ENCODE measurements at places on chromosomes 2 and 18.

GRCh38 chr2:202848813-202849212 lies 22.8 kb downstream of the ICA1L start:
- DNase-seq: no peak

DNA sequence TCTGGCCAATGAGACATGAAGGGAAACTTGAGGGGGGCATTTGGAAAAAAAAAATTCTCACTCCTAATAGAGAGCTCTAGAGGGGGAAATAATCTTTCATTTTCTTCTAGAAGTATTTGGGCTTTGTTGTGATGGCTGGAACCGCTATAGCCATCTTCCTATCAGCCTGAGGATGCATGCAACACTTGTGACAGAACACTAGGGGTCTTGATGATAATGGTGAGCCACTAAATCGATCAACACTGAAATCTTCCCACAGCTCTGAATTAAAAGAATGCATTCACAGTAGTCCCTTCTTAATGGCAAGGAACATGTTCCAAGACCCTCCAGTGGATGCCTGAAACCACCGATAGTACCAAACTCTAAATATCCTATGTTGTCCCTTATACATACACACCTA lies 325.3 kb downstream of the LNPK start:
- no peak for DNase-seq

DNA sequence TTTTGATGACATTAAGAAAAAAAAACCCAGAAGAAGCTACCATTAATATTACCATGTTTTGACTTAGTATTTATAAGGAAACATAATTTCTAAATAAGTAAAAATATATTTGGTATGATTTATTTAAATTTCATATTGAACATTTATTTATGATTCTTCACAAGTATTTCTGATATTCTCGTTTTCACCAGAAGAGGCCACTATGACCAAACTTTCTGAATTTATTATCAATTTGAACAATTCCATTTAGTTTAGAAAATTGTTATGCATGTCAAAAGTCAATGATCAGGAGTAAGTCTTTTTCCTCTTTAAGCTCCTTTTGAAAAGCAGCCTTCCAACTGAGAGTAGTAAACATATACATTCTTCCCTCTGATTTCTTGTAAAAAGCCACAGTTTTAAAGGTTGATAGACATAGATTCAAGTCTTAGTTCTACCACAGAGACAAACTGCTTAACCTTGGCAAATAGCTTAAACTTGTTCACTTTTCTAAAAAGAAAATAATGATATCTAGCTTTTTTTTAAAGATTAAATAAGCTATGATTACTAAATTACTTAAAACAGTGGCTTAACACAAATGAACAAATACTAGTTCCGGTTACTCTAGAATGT lies 329.9 kb downstream of the TRIB2 start:
- DNase-seq: no peak

GRCh38 chr18:3810296-3810695 lies 360.3 kb downstream of the TGIF1 start:
- DNase-seq: no peak

DNA sequence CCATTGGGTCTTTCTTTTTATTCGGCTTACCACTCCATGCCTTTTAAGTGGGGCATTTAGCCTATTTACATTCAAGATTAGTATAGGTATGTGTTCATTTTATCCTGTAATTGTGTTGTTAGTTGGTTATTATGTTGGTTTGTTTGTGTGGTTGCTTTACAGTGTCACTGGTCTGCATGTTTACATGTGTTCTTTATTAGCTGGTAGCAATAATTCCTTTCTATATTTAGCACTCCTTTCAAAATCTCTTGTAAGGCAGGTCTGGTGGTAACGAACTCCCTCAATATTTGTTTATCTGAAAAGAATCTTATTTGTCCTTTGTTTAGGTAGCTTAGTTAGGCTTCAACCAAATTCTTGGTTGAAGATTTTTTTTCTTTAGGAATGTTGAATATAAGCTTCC lies 68.7 kb upstream of the XDH start:
- no peak for DNase-seq

GRCh38 chr2:67599561-67599960 lies 202.4 kb downstream of the ETAA1 start:
- no peak for DNase-seq

- no peak for DNase-seq
Observed at GRCh38 chr2:237152361-237152760, 66.7 kb downstream of the COPS8 start.

DNA sequence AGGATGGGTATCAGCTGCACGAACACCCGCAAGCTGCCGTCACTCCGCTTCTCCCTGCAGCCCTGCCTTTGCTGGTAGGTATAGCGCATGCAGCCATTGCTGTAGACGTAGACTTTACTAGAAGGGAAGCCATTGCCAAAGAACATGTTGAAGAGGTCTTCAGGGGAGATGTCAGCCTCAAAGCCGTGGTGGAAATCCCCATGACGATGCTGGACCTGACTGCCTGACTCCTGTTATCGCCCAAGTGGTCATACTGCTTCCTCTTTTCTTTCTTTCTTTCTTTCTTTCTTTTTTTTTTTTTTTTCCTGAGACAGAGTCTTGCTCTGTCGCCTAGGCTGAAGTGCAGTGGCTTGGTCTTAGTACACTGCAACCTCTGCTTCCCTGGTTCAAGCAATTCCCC lies 68.7 kb upstream of the SPRED2 start:
- DNase-seq: no peak

GRCh38 chr18:23735021-23735464 lies 45.8 kb downstream of the LAMA3 start:
- no peak for DNase-seq

DNA sequence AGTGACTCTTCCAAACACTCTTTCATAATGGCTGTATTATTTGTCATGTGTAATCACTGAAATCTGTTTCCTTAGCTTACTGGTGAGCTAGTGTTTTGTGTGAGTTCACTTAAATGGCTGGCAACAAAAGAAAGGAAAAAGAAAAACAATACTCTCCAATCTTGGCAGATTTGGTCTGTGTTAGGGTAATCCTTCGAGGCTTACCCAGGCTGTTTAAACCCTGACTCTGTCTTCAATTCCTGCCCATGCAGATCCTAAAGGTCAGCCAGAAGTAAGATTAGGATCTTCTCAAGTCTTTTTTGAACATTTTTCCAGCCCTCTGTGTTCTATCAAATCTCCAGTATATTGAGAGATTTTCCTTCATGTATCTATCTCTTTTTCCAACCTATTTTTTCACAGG lies 85.3 kb downstream of the CCDC178 start:
- DNase-seq: no peak

GRCh38 chr2:122543815-122544214 lies 788.4 kb downstream of the TSN start:
- peak; percentile 22 for DNase-seq

DNA sequence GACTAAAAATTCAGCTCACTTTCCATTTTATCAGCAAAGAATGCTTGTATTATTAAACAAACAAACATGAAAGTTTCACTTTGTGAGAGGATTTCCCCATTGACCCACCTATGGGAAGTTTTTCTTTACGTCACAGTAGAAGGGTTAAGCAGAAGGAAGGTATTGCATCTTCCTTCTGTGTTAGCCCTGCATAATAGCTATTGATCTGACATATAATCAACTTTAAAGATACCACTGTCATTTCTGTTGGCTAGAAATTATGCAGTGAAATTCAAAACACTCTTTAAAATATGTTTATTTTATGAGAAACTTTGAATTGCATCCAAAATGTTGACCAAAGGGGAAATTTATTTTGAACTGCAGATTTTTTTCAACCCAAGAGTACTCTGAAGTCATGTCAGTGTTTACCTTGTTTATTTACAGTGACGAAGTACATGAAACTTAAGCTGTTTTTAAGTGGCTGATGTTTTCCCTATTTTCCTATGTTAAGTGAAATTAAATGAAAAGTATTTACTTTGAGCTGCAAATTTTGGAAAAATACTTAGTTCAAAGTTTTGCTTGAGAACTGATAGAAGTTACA lies 566.4 kb downstream of the ZEB2 start:
- DNase-seq: no peak

GRCh38 chr2:181467966-181468707 lies 11.0 kb downstream of the ITGA4 start:
- DNase-seq: no peak

DNA sequence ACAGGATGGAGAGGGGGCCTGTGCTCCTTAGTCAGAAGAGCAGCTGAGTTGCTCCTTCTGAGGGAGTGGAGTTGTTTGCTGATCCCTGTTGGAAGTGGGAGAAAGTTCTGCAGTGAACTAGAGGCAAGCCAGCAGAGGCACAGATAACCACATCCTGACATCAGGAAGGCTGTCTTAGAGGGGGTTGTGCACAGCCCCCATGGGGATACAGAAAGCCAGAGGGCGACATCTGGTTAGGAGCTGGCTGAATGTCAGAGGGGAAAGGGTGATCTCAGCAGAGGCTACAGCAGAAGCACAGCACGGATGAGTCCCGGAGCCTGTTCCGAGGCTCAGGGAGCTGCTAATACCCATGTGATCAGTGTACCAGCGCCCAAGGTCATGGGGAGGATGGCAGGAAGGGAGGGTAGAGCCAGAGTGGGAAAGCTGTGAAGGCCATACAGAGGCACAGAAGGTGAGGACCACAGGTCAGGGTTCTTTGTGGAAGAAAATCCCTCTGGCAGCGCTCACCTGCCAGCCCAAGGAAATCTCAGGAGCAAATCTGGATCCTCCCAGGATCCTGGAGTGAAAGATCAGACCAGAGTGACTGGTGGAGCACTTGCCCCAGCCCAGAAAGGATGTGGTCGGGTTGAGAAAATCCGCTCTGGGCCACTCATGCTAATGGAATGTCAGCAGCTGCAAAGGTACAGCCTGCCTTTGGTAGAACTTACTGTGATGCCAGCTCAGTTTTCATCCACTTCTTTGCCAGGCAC lies 111.8 kb downstream of the STPG4 start:
- DNase-seq: peak; percentile 98

GRCh38 chr2:112144966-112145365 lies 6.8 kb downstream of the FBLN7 start:
- DNase-seq: no peak

DNA sequence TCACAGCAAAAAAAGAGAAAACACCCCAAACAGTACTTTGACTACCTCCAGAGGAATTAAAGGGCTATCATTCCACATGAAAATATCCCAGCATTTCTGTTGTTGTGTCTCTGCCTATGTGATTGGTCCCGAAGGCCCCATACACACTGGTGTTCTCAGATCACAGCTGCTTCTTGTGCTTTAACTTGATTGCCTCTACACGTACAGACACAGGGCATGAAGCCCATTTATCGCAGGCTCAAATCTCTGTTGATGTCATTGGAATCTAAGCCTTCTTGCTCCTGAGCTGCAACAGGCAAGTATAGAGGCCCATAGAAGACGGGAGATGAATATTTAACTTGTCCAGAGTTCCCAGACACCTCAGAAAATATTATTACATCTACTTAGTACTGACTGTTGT lies 405.2 kb downstream of the NCKAP5 start:
- DNase-seq: no peak

DNA sequence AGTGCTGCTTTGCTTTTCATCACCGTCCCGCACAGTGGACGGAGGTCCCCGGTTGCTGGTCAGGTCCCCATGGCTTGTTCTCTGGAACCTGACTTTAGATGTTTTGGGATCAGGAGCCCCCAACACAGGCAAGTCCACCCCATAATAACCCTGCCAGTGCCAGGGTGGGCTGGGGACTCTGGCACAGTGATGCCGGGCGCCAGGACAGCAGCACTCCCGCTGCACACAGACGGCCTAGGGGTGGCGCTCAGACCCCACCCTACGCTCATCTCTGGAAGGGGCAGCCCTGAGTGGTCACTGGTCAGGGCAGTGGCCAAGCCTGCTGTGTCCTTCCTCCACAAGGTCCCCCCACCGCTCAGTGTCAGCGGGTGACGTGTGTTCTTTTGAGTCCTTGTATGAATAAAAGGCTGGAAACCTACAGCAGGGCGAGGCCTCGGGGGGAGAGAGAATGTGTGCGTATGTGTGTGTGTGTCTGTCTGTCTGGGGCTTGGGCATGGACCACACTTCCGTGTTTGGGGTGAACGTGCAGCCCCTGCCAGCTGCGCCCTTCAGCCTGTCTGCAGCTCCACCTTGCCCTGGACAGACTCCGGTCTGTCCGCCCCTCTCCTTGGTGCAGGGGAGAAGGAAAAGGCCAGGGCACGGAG lies 32.3 kb downstream of the GPC1 start:
- no peak for DNase-seq

DNA sequence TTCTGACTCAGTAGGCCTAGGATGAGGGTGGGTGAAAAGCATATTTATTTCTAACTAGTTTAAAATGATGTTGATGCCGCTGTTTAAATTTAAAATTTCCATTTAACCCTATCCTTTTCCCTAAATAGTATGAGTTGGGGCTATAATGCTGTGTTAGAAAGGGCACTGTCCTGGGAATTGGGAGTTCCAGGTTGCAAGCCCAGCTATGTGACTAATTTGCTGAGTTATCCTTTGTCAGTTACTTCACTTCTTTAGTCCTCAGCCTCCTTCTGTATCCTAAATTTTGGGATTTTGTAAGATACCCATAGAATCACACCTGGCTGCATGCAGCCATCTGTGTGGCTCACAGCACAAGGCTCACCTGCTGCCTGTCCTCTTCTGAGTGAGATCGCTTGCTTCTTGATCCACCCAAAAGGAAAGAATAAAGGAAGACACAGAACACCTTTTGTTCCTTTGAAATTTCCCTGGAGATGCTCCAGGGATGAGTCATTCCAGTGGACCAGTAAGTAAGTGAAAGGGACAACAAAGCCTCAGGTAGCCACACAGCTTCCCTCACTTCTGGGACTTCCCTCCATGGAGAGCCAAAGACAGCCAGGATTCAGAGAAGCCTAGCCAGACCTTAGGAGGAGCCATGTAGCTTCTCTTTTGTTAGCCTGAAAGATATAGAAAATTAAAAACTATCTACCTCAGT lies 97.2 kb downstream of the DTNA start:
- DNase-seq: peak; percentile 53

- no peak for DNase-seq
Observed at GRCh38 chr2:224211791-224212190, 172.7 kb upstream of the SERPINE2 start.

DNA sequence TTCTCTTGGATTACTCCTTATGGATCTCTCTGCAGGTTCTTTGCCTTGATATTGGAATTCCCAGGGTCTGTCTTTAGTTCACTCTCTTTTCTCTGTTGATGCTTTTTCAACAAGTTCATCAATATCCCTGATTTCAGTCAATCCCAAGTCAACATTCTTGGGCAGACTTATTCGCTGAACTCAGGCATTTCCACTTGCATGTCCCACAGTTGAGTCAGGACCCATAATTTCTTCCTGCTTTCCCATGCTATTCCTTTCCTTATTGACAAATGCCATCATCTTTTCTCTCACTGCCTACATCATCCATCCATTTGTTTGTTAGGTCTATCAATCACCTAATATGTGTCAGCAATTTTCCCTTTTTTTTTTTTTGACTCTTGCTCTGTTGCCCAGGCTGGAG lies 11.6 kb downstream of the GPD2 start:
- no peak for DNase-seq

- no peak for DNase-seq
Observed at GRCh38 chr2:85599468-85600234, 2.8 kb downstream of the TMEM150A start.

- DNase-seq: no peak
Observed at GRCh38 chr18:59821983-59822382, 77.8 kb upstream of the PMAIP1 start.

GRCh38 chr2:136407952-136408318 lies 290.0 kb upstream of the CXCR4 start:
- DNase-seq: no peak

Data from urothelium cell line (cell line).